B cell (primary cell): ENCODE measurements at places on chromosomes 3 and 15.

DNA sequence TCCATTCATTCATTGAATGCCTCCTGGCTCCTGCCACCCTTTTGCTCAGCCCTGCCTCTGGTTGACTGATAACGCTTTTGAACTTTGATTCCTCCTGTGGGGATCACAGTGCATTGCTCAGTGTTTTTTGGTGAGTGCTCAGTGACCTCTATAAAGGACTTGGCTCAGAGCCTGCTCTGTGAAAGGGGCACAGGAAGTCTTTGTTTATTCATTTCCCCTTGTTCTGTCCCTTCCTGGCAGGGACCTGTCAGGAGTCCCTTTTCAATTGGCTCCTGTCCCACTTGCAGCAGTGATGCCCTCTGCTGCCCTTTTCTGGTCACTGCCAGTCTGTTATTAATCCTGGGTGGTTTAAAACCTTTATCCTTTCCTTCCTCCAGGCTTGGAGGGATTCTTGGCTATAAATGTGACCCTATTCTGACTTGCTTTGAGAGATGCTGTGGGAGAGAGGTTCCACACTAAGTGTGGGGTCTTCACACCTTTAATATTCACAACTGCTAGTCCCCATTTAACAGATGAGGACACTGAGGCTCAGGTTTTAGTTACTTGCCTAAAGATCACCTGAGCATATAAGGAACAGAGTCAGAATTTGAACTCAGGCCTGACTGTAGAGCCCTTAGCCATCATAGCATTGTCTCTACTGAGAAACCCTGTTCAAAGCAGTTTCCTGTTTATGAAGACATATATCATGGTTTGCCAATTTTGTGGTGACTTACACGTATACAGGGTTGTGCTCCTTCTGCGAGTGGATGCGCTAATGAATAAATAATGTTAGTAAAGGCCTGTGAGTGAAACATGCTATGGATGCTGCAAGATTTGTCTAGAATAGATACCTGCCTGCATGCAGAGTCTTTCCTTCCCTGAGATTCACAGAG lies 23.2 kb upstream of the TATDN2 start:
- peak; percentile 79 for DNase-seq

DNA sequence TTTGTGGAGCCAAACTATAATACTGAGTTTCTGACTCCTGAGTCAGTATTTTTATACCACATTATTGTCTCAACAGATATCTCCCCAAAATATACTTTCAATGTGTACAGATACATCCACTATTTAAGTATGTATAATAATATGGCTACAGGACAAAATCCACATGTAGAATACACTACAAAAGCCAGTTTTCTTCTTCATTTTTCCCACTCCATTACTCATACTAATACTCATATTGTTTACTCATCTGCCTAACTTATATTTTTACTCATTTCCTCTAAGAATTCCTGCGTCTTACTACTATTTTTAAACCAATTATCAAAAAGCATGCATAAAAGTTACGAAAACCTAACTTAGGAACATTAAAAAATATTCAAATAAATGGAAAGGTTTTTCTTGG lies 440.8 kb downstream of the ZNF385D start:
- no peak for DNase-seq

- no peak for DNase-seq
These were observed 206.8 kb upstream of the STRIT1 start for GRCh38 chr3:155500194-155500818.

DNA sequence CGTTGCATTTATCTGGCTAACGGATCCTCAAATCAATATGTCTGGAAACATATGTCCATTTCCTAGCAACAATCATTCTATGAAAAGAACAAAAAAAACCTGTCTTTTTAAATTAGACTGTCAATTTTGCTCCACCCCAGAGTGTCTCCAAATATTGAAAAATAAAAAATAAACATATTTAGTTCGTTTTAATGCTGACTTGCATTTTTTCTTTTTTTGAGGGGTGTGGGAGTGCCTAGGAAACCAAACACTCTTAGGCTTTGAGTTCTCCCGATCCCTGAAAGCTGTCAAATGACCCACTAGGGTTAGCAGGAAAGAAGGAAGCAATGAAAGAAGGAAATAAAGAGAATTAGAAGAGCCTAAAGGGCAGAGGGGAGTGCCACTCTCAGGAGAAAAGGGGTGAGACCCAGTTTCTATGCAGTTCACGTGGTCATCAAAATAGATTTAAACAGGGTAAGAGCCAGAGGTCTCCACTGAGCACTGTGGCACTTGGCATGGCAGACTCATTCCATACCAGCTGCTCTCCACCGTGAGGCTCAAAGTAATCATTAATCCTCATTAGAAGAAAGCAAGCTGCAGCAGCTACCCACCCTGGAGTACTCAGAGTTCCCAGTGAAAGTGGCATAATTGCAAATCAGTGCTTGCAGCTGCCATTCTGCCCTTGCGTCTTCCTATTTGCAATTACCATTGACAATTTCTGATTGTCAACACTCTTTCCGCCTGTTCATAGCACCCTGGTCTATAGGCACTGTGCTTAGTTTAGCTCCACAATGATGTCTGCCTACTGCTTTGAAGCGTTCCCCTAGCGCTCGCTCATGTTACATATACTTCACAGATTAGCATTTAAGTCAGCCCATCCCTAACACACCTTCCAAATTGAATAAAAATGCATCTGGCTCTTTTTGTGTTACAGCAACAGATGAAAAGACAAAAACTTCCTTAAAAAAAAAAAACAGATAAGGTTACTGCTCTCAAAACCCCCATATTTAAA lies 32.3 kb downstream of the PDZRN3 start:
- DNase-seq, result no peak

GRCh38 chr15:60394689-60395097 lies 3.1 kb downstream of the ANXA2 start:
- DNase-seq, result no peak

DNA sequence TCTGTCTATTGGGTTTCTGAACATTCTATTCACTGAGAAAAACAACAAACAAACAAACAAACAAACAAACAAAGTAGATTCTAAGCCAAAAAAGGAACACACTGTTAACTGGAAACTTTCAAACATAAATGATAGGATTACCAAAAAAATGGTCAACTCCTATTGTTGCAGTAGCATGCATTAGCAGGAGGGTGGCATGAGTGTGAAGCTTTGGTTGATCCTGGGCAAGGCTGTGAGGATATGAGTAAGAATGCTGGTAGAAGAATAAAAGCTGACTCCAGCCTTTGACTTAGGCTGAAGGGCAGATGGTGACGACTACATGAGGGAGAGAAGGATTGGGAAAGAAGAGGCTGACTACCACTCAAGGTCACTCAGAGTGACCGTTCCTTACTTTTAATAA lies 810.3 kb downstream of the VGLL3 start:
- DNase-seq, result no peak

DNA sequence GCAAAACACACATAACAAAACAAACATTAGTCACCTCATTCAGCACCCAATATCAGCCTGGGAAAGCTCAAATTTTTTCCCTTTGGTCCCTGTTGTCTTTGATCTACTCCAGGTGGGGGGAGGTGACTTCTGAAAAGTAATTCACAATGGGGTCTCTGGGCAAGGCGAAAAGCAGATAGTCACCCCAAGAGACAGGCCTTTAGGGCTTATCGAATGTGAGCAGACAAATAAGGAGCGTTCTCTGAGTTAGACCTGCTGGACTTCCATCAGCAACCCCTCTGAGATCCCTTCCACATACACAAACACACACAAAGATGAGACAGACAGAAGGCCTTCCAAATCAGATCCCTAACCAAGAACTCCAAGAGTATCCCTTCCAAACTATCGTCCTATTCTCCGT lies 171.0 kb upstream of the SMAD3 start:
- DNase-seq, result no peak

- peak; percentile 16 for DNase-seq
These were observed 40.4 kb upstream of the LIMD1 start for GRCh38 chr3:45554006-45554666.

- no peak for DNase-seq
These were observed 56.8 kb downstream of the TFG start for GRCh38 chr3:100766069-100766468.

DNA sequence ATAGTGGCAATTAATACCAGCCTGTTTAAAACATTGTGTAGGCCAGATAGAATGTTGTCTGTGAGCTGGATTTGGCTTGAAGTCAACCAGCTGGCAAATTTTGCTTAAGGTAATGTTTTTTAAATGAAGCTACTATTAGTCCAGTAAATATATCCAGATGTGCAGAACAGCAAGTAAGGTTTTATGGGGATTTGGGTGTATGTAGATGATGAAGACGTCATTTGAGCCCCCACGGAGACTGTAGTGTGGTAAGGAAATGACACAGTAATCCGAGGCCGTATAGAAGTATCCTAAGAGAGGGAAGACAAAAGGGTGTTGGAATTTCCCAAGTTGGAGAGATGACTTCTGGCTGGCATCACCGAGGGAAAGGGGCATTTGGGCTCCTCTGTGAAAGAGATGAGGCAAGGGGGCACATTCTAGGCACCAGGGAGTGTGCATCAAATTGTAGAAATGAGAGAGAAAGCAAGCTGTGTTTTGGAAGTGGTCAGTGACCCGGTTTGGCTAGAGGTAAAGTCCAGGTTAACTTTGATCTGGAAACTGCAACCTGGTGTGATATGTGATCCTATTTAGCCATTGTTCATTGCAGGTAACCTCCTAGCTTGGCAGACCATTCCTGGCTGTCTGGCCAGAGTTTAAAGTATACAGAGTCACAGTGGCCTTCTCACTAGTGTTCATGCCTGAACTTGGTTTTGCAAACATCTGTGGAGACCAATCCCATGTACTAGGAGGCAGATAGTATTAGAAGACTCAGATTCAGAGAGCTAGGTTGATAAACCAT lies 104.2 kb downstream of the ITPR1 start:
- no peak for DNase-seq

DNA sequence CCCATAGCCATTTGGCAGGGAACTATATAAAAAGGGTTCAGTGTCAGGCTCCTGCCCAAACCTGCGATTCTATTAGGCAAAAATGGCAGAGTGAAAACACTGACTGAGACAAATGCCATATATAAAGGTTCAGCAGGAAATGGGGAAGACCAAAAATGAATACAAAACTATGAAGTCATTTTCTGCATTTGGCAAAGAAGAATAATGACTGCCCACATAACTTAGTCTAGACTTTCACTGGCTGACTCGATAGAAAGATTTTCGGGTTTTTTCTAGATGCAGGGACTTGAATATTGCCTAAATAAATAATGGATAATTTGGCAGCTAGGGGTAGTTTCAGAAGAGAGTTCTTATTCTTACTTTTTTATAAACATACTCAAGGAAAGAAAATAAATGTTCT lies 178.0 kb downstream of the TPRG1 start:
- no peak for DNase-seq

DNA sequence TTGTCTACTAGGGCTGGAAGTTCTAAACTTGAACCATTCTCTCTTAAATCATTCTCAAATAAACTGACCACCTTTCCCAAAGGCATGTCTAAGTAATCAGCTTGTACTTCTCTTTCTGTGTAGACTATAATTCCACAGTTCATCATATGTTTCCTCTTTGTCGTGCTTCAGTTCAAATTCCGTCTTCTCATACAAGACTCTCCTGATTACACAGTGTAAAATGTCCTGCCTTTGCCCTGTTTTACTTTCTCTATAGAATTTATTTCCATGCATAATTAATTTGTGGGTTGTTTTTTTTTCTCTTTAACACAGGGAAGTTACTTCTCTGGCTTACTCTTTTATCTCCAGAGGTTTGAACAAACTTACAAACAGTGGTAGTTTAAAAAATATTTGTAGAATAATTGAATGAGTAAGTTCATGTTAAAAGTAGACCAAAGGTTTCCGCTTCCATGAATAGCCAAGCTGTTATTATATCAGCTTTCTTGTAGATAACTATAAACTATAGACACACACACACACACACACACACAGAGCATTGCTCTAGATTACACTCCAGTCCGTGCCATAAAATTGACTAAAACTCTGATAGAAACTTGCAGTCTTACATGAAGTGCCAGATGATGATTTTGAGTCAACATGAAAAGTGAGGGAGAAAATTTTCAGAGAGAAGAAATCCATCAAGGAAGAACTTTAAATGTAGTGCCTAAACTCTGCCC lies 119.0 kb downstream of the SUCNR1 start:
- no peak for DNase-seq

GRCh38 chr15:66123799-66124198 lies 129.8 kb downstream of the MEGF11 start:
- DNase-seq, result no peak

DNA sequence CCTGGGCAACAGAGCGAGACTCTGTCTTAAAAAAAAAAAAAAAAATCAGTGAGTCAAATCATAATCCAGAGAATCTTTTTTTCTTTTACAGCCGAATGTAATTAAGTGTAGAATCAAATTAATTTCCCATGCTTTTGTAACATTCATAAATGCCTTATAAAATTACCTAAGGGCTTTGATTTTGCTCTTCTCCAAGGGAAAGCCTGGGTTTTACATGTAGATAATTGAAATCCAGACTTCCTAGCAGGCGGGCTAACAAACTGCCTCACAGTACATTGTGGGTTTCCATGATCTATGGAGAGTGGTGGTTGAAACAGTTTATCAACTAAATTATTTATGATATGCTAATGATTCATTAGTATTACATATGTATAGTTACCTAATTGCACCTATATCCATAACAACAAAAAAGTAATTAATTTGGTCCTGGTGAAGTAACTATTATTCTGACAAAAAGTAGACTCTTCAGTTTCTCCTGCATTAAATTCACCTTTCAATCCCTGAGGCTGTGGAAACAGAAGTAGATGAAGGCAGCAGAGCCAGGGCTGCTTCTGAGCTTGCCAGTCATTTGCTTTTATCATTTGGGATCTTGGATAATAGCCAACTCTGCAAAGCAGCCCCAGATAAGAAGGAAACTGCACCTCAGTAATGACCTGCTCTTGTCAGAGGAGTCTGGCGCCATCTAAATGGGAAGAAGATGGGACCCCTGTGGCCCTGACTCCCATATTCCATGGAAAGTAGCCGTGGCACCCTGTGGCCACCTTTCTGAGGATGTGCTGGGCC lies 9.5 kb downstream of the CCR9 start:
- DNase-seq, result no peak

GRCh38 chr3:169668957-169669741 lies 5.6 kb upstream of the MECOM start:
- DNase-seq, result peak; percentile 73

DNA sequence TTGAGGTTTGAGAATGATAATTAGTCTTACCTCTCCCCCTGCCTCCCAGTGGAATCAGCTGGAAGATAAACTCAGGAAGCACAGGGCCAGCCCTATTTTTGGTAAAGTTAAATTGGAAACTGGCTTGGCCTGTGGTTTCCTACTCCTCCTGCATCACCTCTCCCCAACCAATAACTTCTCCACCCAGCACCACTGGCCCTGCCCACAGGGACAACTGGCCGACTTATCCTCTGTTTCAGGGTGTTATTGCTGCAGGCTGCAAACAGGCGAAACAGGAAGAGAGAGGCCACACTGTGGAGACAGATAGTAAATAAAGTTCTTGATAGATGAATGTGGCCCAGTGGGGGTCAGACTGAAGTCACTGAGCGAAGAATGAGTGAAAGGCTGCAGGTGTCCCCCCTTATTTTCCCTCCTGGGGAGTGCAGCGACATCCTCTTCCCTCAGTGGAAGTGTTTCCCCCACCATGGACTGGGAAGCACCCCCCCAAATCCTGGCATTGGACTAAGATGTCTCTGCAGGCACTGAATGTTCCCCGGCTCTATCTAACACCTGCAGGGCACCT lies 47.1 kb downstream of the PDIA5 start:
- DNase-seq, result no peak
